ENCODE measurements at places on chromosomes 5 and 9. TPM values are rescaled to one million over a fixed set of nuclear protein-coding genes. Genes with fewer than 3 reads are reported as not detected.

DNA sequence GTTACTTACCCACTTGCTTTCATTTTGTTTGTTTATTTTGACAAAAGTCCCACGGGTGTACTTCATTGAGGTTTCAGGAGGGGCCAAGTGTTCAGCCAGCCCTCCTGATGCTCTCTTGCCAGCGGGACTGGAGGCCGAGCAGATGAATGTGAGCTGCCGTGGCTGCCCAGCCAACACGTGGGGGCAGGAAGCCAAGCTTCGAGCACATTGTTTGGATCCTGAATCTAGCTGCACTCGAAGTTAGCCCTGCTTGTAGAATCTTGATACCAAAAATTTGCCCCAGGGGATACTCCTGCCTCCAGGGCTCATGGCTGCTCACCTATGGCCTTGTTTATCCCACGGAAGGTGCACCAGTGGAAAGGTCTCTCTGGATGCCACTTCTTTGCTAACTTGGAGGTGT is 49.3 kb downstream of the RASGEF1C start:
- DNase-seq, result no peak

- no peak for DNase-seq
Measured at GRCh38 chr5:132319975-132320374, 25.8 kb downstream of the SLC22A4 start.

The TMEM171 gene
- total RNA-seq, result not detected

GRCh38 chr5:122316656-122317055 is 4.6 kb downstream of the SNCAIP start:
- no peak for DNase-seq

GRCh38 chr9:25960178-25960577 is 281.9 kb upstream of the TUSC1 start:
- no peak for DNase-seq

GRCh38 chr9:130156672-130157071 is 15.5 kb upstream of the NCS1 start:
- no peak for DNase-seq

GRCh38 chr9:72356041-72356582 is 8.9 kb downstream of the ZFAND5 start:
- no peak for DNase-seq

DNA sequence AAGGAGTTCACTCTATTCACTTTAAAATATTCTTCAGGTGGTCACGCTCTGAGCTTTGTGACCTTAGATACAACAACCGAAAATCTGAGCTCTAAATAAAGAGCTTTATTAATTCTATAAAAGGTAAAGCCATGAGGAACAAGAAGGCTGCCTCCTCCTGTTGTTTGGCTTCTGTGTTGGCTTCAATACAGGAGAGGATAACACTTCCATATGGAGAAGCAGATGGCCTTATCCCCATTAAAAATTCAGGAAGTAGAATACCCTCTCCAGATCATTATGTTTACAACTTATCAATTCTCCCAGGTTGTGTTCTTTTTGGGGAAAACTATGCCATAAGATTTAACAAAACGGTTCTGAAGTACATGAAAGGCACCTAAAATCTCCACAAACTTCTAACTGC is 128.4 kb downstream of the TTC39B start:
- DNase-seq, result no peak

DNA sequence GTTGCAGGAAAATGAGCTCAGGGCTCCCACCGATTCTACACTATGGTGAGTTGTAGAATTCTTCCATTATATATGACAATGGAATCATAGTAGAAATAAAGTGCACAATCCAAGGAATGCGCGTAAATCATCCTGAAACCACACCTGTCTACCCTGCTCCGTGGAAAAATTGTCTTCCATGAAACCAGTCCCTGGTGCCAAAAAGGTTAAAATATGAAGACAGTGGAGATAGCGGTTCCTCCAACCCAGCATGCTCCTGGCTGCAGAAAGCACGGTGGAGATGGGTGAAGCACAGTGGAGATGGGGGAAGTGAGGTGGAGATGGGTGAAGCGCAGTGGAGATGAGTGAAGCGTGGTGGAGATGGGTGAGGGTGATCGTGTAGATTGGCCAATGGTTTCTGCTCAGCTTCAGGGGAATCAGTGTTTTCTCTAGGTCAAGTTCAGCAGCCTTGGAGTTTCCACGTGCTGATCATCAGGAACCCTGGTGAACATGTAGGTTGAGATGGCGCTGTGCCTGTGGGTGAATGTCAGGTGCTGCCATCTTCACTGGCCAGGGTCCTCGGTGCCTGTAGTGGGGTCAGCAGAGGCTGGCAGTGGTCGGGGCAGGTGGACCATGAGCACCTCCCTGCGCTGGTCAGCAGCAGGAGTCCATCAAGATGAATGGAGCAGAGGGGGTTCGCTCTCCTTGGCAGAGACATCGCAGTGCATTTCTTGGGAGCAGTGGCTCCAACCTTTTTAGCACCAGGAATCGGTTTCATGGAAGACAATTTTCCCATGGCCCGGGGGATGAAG is 20.3 kb downstream of the PAEP start:
- no peak for DNase-seq

The IL3 gene
- total RNA-seq, result 0.40 TPM

The PTGER4 gene
- total RNA-seq, result 45.7 TPM

The PAM gene
- total RNA-seq, result 15.9 TPM

The EFNA5 gene
- total RNA-seq, result not detected

- DNase-seq, result no peak
Measured at GRCh38 chr9:134413112-134413715, 87.0 kb downstream of the RXRA start.

GRCh38 chr9:78865737-78866136 is 568.8 kb downstream of the PSAT1 start:
- no peak for DNase-seq

The SPAG8 gene
- total RNA-seq, result 2.5 TPM

The POU5F2 gene
- 1.1 TPM for total RNA-seq

The FAT2 gene
- not detected for total RNA-seq

- DNase-seq, result no peak
Measured at GRCh38 chr5:86679529-86679928, 61.8 kb downstream of the COX7C start.

The ZCCHC10 gene
- total RNA-seq, result 31.9 TPM

The SLC36A3 gene
- total RNA-seq, result not detected

GRCh38 chr9:15058236-15058635 is 148.0 kb upstream of the FREM1 start:
- no peak for DNase-seq

DNA sequence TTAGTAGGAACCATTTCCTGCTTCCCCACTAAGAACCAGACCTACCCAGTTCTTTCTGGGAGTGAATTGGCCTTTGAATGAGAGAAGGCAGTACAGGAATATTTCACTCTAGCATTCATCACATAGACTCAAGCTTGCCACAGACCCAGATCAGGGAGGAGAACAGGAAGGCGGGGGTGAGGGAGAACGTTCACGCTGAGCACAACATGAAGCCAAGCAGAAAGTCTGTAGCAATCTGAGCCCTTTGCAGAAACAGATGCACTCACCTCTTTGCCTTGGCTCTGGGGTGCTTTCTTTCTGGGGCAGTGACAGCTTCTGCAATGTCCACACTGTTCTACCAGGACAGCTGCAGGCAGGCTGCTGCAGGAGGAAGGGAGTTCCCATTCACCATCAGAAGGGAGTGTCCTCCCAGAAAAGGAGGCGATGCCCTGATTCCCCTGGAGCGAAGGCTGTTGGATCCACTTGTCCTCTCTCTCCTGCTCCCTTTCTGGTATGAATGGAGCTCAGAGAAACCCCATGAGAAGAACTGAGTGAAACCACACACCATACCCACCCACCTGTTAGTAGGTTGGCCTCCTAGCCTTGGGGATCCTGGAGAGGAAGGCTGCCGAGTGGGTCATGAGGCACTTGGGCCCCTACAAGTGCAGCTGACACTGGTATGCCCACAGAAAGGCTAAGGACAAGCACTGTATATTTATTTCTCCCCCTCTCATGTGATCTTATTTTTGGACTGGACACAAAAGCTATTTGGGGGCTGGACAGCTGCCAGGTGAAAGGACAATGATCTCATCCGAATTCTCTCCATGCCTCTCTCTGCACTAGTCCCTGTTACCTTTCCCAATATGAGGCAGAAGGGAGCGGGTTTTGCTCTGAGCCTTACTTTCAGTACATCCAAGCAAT is 11.7 kb upstream of the FGF1 start:
- no peak for DNase-seq

DNA sequence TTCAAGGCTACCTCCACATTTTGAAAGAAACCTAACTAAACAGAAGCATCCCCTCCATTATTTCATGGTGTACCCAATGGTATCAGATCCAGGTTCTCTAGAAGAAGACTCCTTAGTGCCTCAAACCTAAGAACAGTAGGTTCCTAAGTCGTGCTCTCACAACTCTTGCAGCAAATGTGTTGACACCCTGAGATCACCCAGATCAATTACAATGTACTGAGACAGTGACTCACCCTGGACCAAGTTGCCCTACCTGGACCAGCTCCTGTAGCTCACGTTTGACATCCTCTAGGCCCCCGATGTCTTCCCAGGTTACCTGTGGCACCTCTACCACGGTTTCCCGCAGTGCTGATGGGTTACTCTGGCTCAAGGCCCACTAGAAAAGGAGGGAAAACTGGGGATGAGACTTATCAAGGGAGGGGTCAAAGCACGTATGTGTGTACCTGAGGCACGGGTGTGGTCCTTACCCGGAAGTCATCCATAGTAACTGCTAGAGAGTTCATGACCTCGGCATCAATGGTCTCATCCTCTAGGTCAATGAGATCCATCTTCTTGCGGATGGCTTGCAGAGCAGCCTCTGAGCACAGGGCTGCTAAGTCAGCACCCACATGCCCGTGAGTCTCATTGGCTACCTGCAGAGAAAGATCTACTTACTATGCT is 11.7 kb downstream of the VCP start:
- no peak for DNase-seq

GRCh38 chr9:125343518-125344275 is 82.1 kb downstream of the GAPVD1 start:
- no peak for DNase-seq

The CARD9 gene
- 0.69 TPM for total RNA-seq

DNA sequence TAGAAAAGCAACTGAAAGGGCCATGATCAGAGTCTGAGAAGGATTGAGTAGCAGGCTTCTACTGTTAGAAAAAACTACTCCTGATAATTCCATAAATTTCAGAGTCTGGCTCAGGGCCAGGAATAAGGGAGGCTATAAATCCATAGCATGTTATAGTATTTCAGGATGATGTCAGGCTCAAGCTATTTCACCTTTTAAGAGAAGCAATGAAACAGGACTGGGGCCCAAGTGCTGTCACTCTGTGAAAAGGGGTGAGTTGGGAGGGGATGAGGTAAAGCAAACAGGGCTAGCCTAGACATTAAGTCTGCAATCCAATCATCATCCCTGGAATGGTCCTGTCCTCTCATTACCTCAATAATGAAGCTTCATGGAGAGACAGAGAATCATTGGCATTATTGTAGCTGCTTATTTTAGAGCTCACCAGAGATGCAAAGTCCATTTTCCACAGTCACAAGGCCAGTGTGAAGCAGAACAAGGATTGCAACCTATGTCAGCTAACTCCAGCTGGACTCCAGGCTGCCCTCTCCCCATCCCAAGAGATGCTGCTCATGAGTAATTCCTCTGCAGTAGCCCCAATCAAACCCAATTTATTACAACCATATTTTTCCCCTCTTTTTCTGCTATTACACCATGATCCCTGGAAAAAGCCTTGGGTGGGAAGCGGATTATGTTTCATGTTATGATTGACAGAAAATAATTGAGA is 56.0 kb downstream of the PAPPA start:
- no peak for DNase-seq

DNA sequence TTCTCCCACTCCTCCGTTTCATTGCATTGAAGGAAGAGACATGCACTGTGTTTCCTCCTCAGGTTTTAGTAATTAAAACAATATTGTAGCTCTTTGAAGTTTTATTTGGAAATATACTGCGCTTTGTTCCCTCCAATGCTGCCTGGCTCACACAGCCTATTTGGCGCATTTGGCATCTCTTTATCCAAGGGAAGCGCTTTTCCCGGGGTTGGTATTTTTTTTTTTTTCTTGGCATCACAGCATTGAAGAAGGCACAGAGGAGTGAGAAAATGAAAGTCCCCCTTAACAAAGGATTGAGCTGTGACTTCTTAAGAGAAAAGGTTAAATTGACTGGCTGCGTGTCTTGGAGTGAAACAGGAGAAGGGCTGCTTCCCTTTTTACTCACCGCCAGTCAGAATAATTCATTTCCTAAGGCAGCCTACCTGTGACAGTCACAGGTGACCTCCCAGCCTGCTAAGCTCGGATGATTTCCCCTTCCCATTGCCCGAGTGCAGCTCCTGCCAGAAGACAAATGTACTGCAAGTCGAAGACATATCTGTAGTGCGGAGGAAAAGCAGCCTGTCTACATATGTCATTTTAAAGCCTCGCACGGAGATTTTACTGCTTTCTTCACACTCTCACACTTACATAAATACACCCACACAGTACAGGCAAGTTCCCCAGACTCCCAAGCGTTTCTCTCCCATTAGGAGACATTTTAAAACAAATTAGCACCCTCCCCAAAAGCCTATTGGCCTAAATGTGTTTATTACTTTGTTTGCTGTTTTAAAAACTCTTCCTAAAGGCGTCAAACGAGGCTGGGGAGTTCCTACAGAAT is 665.5 kb upstream of the ZNF608 start:
- DNase-seq, result no peak

DNA sequence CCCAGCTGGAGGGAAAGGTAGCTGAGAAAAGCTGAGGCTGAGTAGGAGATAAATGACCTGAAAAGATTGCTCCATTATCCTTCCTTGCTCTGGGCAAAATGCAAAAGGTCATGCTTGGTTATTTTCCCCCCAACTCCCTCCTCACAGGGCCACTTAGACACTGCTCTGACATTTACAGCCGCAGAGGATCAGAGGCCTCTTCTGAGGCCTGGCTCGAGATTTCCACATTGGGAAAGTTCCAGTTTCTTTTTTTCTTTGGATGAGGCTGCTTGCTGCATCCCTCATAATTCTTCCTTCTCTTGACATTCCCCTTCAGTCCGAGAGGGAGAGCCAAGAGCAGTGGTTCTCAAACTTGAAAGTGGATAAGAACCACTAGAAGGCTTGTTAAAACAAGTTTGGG is 60.1 kb upstream of the HSPA9 start:
- DNase-seq, result no peak

The RABEPK gene
- total RNA-seq, result 14.6 TPM

DNA sequence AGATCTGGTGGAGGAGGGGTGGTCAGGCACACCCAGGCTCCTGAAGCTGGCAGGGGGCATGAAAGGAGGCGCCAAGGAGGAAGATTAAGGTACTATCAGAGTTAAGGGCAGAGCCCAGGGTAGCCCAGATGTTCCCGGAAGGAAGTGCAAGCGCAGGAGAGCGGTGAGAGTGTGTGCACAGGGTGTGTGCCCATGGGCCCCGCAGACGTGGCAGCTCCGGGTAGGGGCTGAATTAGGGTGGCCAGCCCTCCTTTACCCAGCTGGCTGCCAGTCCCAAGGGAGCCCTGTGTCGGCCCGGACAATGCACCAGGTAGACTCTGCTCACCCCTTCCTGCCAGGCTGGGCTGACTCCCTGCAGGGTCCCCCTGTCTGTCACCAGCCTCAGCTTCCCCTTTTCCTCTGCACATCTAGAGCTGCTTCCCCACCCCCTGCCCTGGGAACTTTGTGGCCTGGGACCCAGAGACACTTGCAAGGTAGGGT is at the start of gene SMIM33:
SMIM33 (plus strand) TSS at position 184 of the 480 bp plus-strand sequence; CDS start at position 302, 118 bp downstream.
- DNase-seq, result peak; percentile 47

The C5orf47 gene
- not detected for total RNA-seq

- DNase-seq, result no peak
Measured at GRCh38 chr5:1929108-1929991, 46.6 kb upstream of the IRX4 start.

- DNase-seq, result no peak
Measured at GRCh38 chr5:11588803-11589202, 315.4 kb downstream of the CTNND2 start.

- no peak for DNase-seq
Measured at GRCh38 chr9:2281031-2281802, 266.1 kb downstream of the SMARCA2 start.
